Stimulated activated CD8-positive, alpha-beta memory T cell treated with anti-CD3 and anti-CD28 coated beads, Interleukin-15, amount 100 ng/mL, for 1 hour (primary cell): ENCODE measurements at places on chromosomes 13 and 19.

GRCh38 chr13:27257648-27258253 lies 6.4 kb downstream of the RPL21 start:
- DNase-seq: no peak

DNA sequence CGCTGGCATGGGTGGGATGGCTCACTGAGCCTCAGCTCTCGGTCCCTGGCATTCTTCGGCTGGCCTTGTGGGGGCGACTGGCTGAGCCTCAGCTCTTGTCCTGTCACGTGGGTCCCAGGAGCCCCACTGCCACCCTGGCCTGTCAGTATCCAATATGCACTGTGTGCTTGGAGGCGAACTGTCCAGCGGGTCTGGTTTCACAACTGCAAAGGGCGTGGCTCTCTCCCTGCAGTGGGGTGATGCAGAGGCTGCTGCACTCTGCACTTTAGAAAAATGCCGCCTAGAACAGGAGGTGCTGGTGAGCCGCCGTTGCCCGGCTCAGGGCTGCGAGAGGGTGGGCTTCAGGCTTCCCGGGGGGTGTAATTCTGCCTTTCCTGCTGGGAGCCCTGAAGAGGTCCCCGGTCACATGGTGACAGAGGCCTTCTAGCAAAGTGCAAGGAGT lies 17.0 kb upstream of the TMEM255B start:
- DNase-seq: no peak

GRCh38 chr13:64186071-64186470 lies 2770.4 kb upstream of the PCDH20 start:
- no peak for DNase-seq

- no peak for DNase-seq
Observed at GRCh38 chr13:36847606-36848005, 28.6 kb downstream of the RFXAP start.

DNA sequence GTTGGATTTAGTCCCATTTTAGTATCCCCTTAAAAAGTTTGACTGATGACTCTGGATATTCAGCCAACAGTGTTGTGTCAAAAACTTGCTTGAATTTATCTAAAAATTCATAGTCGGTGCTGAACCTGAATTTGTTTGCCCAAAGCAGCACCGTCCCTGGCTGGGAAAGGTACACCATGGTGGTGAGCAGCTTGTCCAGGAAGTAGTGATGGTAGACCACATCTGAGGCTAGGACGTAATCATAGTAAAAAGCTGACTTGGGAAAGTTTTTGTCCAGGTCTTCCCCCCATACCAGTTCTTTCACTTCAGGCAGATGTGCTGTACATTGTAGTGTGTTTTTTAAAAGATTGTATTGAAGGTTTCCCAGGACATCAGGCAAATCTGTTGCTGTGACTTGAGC lies 8.8 kb downstream of the METTL21C start:
- DNase-seq: no peak

DNA sequence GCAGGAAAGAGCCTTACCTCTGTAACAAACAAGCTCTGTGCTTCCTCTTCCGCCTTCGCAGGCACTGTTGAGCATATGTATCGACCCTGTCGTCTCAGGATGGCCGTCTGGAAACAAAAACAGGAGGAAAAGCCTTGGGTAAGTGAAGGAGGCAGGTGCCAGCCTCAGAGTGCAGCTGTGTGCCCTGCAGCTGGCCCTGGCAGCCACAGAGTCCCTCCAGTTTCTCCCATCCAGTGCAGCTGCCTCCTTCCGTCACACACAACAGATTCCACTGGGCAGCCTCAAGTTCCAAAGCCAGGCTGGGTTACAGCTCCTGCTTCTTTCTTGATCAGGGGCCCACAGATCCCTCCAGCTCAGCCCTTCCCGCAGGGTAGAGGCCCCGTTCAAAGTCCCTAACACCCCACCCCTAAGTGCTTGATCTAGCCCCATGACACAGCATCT lies 47.7 kb downstream of the DOCK9 start:
- no peak for DNase-seq

GRCh38 chr19:6930190-6930589 lies 42.8 kb downstream of the ADGRE1 start:
- DNase-seq: no peak

- no peak for DNase-seq
Observed at GRCh38 chr13:32426191-32426989, 1.5 kb downstream of the N4BP2L1 start.

DNA sequence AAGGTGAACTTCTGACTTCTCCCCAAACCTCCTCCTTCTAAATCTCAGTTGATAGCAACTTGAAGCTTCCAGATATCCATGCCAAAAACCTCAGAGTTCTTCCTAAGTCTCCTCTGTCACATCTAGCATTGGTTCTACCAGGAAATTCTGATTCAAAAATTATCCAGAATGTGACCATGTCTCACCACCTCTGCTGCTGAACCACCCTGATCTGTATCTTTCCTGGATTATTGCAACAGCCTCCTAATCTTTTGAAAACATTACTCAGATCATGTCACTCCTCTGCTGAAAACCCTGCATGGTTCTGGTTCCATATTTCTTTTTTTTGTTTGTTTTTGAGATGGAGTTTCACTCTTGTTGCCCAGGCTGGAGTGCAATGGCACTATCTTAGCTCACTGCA lies 78.7 kb upstream of the TNFSF11 start:
- no peak for DNase-seq

DNA sequence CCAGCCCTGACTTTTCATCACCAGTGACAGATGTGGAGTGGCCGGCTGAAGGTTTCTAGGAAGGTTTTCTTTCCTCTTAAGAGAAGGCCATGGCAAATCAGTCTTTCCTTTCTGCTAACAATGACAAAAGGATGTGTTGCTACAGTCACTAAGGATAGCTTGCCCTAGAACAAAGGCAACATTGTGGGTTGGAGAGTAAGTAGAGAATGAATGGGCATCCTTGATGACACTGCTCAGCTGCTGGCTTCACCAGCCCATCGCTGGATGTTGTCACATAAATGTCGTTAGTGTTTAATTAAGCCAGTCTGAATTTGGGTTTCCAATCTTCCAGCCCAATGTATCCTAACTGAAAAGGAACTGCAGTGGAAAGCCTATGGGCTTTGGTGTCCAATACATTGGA lies 168.4 kb downstream of the ZIC5 start:
- no peak for DNase-seq

DNA sequence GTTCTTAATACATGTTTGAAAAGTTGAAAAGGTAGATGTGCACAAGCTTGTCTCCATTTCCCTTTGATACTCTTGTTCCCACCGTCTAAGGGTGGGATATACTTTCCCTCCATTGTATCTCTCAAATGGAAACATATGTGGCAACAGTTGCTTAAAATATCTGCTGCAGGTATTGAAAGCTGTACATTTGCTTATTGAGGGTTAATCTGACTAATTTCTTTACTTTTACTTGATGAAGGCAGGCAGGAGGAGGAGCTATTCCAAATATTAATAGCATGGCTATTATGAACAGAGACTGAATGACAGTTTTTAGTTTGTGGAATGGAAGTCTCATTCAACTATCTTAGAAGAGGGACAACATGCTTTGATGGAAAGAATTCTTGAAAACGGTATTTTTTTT lies 103.8 kb downstream of the SLC10A2 start:
- no peak for DNase-seq

- no peak for DNase-seq
Observed at GRCh38 chr13:109521719-109522118, 264.7 kb downstream of the IRS2 start.

DNA sequence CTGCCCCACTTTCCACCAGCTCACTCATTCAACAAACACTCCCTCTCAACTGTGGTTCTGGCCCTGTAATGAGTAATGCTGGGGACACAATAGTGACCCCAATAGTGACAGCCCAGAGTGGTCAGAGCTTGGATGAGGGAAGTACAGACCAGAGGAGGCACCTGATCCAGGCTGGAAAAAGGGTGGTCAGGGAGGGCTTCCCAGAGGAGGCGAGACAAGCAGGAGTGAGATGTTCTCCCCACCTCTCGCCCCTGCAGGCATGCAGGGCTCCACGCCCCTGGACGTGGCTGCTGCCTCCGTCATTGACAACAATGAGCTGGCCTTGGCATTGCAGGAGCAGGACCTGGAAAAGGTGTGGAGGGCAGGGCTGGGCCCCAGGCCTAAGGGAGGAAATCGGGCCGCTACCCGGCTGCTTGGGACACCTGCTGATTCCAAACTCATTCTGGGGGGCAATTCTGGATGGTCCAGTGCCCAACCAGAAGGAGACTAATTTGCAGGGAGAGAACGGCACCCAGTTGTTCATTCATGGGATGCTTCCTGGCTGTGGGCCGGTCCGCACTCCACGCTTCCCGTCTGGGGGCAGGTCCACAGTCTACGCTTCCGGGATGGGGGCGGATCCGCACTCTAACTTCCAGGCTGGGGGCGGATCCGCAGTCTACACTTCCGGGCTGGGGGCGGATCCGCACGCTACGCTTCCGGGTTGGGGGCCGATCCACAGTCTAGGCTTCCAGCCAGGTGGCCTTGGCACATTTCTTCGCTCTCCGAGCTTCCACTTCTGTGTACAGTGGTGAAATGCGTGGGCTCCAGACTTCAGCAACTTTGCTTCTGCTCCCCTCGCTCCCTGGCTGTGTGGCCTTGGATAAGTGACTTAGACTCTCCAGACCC lies 63.4 kb downstream of the RYR1 start:
- DNase-seq: no peak

GRCh38 chr19:17790059-17790780 lies 4.7 kb upstream of the B3GNT3 start:
- DNase-seq: no peak

DNA sequence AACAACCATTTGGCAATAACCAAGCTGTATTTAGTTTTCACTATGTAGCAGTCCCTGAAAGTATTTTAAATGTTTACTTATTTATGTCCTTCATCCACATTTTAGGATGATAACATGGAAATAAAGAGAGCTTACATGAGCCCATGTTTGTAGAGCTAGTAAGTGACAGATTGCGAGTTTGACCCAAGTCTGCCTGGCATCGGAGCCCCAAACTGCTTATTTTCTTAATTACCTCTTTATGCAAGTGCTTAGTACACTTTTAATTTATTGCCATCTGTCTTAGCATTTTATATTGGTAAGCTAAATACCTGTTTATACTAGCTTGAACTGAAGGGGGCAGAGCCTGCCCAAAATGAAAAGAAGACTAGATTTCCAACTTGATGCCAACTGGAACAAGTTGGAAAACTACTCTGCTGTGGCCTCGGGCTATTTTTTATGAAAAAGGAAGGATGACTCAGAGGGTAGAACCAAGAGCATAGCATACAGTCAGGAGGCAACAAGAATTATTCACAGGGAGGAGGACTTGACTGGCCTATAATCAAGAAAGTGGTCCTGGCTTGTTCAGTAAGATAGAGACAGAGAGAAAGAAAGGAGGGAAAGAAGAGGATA lies 150.2 kb downstream of the NDFIP2 start:
- DNase-seq: no peak

DNA sequence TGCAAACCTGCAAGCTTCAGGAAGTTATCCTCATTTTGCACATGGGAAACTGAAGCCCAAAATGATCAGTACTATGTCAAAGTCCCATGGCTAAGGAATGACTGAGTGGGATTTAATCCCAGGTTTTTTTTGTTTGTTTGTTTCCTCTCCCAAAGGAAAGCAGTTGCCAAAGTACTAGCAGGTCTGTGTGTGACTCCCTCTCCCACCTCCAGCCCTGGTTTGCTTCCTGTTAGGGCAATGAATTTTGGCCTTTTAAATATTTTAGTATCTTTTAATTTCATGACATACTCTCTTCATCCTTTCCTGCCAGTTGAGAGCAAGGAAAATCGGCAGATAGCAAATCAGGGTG lies 134.1 kb upstream of the RNF113B start:
- DNase-seq: no peak

DNA sequence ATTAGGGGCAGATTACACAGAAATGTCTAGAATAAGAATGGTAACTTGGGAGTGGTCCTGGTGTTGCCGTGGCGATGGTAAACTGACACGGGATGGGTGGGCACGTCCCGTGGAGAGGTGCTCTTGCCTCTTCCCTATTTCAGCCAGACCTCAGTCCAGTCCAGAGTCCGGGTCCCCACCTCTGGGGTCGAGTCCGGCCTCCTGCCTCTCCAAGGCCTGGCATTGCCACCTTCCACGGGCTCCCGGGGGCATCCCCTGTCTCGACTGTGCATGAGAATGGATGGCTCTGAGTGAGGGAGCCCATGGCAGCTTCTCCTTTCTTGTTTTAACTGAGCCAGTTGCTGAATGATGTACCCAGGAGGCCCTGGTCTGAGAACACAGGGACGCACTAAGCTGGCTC lies 142.3 kb downstream of the SOX1 start:
- DNase-seq: no peak

DNA sequence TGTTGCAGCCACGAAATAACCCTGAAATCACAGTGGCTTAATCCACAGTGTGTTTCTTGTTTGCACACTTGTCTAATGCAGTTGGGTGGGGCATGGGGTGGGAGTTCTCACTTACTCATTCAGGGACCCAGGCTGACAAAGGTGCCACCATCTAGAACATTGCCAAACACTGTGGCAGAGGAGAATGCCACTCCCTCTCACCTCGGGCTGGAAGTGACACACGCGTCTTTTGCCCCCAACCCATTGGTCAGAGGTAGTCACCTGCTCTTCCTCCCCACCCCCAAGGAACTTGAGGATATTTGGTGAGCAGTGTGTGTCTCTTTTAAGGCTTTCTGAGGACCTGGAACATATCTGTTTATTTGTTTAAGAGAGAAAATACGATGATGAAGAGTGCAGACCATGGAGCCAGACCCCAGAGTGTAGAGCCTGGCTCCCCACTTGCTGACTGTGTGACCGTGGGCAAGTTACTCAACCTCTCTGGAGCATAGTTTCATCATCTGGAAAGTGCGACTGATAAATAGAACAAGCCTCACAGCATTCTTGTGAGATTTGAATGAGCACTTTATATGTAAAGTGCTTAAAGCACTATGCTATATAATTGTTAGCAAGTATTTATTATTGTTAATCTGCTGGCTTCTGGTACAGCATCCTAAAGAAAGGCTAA lies 17.4 kb downstream of the GPR183 start:
- DNase-seq: no peak

- peak; percentile 28 for DNase-seq
Observed at GRCh38 chr19:44951179-44952159, 3.7 kb upstream of the CLPTM1 start.

DNA sequence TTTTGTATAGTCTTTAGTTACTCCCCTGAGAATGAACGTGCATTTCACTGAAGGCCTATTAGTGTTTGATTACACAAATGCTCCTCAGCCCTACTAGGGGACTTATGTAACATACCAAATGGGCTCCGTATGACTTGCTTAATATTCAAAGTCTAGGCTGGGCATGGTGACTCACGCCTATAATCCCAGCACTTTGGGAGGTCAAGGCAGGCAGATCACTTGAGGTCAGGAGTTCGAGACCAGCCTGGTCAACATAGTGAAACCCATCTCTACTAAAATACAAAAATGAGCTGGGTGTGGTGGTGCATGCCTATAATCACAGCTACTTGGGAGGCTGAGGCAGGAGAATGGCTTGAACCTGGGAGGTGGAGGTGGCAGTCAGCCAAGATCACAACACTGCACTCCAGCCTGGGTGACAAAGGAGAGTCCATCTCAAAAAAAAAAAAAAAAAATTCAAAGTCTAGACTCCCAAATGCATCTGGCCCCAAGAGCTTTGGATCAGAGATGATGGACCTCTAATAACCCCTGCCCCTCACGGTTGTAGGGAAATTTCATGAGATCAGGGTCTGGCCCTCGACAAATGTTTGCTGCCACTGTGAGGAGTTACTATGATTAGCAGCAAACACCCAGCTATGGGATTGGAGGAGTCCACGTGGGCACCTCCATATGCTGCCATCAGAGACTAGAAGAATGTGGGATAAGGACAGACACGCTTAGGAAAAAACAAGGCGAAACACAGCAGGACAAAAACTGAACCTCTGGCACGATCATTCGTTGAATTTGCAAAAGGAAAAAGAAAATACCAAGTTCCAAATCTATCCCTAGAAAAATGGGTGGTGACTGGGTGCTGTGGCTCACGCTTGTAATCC lies 4.6 kb downstream of the FBXO17 start:
- DNase-seq: no peak
